ENCODE measurements at places on chromosomes 11 and 22. TPM values are rescaled to one million over a fixed set of nuclear protein-coding genes. Genes with fewer than 3 reads are reported as not detected.

The MIOX gene
- total RNA-seq, result not detected

The PHLDA2 gene
- not detected for total RNA-seq

The KDM4D gene
- 1.8 TPM for total RNA-seq

The POTEH gene
- total RNA-seq, result not detected

The KCTD14 gene
- 2.8 TPM for total RNA-seq

Data from cerebellum (tissue), 4 donors.